Aorta (tissue), 5 donors: ENCODE measurements at places on chromosomes 5 and 9. TPM values are rescaled to one million over a fixed set of nuclear protein-coding genes. Genes with fewer than 3 reads are reported as not detected.

Gene GFPT2
- total RNA-seq, result 60.1 TPM

Gene NOTCH1
- 47.4 TPM for total RNA-seq

Gene NUTM2G
- total RNA-seq, result not detected

GRCh38 chr5:59104400-59105127 lies 521.7 kb downstream of the RAB3C start:
- no peaks in the 10 kb centered on the region for H3K27me3 ChIP-seq
- H3K36me3 ChIP-seq, result no peaks in the 10 kb centered on the region
- DNase-seq, result no peak
- H3K4me3 ChIP-seq, result no peak overlapping the region

GRCh38 chr5:179909224-179909623 lies 1.5 kb upstream of the TBC1D9B start:
- DNase-seq, result peak; percentile 7
- H3K4me1 ChIP-seq, result no peaks in the 10 kb centered on the region
- no peaks in the 10 kb centered on the region for H3K27me3 ChIP-seq
- no peak overlapping the region for H3K4me3 ChIP-seq
